ENCODE measurements at places on chromosomes 13 and 19.

DNA sequence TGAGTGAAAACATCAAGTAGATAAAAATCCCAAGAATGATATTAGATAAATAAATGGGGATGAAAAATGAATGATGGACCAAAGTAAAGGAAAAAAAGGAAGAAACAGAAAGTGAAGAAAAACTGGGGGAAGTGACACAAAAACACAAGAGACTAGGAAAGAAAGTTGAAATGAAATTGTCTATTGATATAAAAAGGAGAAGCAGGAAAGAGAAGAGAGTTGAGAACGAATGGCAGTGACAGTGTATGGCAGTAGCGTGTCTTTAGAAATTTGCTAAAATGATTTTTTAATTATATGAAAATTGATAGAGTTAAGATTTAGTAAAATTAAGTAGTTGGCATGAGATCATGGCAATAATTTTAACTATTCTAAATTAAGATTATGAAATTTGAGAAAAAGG lies 36.3 kb upstream of the SGCG start:
- DNase-seq: no peak

DNA sequence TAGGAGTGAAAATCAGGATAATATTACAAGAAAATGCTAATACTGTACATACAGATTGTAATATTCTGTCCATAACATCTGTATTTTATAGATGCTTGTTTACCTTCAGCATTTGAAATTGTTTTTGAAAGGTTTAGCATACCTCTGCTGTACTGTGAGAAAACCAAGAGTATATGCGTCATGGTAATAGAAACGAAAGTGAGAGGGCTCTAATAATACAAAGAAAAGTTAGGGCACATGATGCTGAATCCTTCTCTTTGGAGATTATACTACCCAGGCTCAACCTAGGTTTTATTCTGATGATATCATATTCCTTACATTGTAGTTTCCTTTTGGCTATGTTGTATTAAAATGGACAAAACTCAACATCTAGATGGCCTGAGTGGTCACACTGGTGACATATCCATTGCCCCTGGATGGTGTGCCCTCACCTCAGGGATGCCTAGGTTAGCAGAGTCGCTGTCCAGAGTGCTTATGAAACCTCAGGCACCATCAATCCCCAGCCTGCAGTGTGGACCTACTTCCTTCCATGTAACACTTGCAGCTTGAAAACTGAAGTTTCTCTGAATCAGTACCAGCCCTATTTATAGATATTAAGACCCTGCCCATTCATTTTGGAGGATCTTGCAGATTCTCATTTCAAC lies 253.7 kb downstream of the KCTD12 start:
- DNase-seq: no peak

GRCh38 chr13:25649001-25649633 lies 277.3 kb downstream of the ATP8A2 start:
- no peak for DNase-seq

GRCh38 chr19:18776736-18777135 lies 14.4 kb downstream of the COMP start:
- no peak for DNase-seq

GRCh38 chr19:16018801-16019551 lies 57.3 kb upstream of the TPM4 start:
- peak; percentile 53 for DNase-seq

DNA sequence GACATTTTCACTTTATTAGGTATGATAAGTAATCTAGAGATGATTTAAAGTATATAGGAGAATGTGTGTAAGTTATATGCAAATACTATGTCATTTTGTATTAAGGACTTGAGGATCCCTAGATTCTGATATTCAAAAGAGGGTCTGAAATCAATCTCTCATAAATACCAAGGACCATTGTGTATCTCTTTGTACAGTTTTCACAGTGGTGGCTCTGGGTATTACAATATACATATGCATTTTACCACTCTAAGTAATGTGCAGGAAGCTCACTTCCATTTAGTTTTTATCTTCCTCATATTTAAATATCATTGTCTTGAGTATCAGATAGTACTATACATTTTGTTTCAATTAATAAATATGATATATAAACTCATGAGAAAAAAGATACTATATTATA lies 862.6 kb upstream of the PCDH20 start:
- DNase-seq: no peak

- no peak for DNase-seq
Observed at GRCh38 chr19:54077334-54077733, 3.8 kb downstream of the TARM1 start.

DNA sequence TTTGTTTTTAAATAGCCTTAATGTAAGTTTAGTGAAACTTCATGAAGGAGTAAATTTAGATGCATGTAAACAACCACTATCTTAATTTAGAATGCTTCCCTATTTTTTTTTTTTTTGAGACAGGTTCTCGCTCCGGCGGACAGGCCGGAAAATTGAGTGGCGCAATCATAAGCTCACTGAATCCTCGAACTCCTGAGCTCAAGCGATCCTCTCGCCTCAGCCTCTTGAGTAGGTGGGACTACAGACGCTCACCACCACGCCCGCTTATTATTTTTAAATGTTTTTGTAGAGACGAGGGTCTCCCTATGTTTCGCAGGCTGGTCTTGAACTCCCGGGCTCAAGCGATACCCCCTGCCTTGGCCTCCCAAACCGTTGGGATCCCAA lies 1.6 kb downstream of the TEX30 start:
- no peak for DNase-seq

DNA sequence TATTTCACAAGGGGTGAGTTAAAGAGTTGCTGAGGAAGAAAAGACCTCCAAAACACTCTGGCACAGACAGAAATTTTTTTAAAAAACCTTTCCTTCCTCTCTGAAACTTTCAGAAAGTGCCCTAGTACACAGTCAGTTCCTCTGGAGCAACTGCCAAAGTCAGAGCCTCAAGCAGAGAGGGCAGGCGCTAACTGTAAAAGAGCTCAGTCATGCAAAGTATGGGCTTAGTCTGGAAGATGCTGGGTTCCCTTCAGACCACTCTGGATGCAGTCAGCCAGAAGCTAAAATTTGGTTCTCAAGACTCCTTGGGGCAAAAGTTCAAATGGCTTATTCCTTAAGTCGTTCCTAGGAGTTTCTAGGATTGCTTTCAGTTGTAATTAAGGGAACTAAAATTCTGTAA lies 671.6 kb downstream of the PCDH9 start:
- DNase-seq: no peak

DNA sequence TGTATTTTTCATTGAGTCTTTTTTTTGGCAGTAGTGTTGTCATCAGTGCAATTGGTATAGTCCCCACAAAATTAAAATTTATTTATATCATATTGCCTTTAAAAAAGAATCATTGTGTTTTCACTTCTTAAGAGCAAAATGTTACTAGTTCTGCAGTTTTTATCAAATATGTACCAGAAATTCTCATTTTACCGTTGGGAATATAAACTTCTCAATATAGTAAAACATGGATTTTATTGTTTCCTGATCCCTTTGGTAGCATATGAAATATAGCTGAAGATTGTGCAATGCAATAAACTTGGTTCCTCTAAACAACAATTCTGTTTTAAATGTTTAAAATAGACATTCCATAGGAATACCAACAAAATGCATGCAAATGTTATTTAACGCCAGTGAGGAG lies 306.5 kb upstream of the PCDH20 start:
- DNase-seq: no peak

DNA sequence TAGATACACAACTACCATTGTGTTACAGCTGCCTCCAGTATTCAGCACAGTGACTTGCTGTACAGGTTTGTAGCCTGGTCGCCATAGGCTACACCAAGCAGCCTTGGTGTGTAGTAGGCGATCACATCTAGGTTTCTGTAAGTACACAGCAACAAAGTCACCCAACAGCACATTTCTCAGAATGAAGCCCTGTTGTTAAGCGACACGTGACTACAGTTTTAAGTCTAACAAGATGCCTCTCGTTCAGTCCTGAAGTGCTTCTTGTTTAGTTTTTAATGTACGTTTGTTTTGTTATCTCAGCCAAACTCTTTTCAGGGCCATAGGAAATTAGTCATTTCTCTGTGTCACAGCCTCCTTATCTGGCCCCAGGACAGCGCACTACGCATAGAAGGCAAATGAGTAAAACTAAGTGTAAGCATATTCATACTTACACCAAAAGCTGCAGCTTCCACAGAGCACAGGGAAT lies 50.0 kb upstream of the GPR183 start:
- no peak for DNase-seq

DNA sequence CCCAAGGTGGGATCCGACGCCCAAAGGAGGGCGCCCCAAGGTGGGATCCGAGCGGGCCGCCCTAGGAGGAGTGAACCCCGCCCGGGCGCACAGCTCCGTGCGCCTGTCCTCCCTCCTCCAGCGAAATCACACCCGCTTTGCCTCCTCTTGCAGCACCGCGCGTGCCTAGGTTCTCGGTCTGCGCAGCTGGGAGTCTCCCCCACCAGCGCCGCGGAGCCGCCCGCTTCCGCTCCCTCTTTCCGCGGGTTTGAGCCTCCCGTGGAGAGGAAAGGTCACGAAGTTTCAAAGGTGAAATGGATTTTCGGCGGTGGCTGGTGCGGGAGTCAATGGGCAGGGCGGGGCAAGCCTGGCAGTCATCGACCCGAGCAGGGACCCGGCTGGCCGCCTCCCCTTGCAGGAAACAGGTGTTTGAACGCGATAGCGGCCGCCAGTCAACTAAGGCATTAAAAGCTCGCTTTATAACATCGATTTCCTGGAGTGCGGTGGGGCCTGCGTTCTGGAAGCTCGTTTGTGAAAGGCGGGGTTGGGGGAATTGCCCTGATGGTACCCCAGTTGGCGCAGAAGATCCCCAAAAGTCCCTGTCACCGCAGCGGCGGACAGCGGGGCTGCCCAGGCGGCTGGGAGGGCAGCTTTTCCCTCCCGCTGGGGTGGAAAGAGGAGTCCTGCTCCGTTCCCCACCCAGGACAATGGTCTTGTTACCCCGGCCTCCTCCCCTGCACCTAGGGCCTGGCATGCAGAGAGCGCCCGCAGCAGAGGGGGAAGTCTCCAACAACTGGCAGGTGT lies 9.0 kb upstream of the SOX1 start:
- no peak for DNase-seq

DNA sequence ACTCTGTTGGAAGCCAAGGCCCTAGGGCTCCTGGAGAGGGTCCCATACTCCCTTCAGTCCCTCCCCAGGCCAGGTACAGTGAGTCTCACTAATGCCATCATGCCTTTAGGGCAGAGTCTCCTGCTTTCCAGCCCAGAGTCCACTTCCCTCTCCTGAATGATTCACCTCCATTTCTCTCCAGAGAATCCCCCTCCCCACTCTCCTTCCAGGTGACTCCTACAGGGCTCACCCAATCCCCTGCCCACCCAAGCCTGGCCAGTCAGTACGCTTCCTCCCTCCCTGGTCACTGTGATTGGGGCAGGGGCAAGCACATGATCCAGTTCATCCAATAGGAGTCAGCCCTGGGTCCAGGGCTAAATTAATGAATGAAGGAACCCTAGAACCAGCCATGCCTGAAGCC lies 35.0 kb upstream of the PNMA8B start:
- DNase-seq: peak; percentile 42

DNA sequence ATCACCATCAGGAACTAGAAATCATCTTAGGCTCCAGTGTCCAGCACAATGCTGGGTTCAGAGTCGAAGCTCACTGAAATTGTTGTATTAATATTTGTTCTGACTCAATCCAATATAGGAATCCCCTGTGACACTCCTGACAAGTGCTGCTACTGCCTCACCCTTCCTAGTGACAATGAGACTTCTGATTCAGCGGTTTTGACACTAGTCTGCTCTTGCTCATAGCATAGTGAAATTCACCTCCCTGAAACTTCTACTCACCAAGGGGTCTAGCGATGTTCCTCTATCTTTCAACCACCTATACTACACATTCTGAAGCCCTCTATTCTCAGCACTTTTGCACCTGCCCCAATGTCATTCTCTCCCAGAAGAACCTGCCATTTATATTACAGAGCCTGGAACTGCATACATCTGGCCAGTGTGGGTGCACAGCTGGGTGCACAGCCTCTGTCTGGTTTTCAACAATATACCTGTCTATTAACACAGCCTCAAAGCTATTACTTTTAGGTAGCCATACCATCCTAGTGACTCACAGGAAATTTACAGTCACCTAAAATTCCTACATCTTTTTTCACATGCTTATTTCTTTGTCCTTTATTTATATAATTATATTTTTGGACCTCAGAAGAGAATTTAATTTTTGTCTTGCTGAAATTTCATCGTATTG lies 88.3 kb downstream of the DOCK9 start:
- no peak for DNase-seq

DNA sequence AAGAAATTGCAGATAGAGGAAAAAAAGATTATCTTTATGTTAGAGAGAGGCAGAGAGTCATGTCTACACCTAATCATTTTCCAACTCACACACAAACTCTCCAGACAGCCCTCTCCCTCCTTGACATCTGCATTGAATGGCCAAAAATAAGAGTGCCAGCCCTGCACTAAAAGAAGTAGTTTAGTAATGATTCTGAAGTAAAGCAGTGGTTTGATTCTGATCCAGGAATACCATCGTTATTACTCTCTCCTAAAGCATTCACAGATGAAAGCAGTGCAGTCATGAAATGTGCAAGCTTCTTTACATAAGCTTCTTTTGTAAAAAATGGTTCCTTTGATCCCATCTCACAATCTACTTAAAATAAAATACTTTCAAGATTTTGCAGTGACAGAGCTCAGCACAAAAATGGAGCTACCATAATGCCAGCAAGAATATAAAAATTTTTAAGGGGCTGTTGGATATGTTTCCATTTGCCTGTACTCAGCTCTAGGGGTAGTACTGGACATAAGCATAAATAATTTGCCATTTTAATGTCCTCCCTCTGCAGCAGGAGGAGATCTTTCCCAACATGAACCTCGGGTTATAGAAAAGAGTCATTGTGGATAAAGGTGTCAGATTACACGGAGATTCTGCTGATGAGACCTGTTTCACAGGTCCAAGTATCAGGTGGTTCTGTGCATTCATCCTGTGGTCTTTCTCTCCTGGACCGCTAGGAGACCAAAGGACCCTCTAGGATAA lies 406.3 kb downstream of the DCT start:
- DNase-seq: no peak

- DNase-seq: no peak
Observed at GRCh38 chr19:45834970-45835369, 19.9 kb upstream of the RSPH6A start.

DNA sequence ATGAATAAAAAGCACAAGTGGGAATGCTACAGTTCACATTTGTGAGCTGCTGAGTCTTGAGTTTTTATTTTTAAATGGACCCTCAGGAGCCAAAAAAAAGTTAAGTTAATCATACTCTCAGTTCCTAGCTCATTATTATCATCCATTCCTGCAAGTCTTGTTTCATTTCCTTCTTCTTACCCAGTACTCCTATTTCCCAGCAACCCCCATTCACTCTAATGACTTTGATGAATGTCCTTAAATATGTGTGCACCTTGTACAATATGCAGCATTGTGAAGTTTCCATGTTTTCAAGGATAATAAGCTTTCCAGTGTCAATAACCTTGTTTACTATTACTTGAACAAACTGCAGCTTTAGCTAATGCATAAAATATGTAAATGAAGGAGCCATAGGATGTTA lies 366.2 kb downstream of the DCT start:
- DNase-seq: no peak

DNA sequence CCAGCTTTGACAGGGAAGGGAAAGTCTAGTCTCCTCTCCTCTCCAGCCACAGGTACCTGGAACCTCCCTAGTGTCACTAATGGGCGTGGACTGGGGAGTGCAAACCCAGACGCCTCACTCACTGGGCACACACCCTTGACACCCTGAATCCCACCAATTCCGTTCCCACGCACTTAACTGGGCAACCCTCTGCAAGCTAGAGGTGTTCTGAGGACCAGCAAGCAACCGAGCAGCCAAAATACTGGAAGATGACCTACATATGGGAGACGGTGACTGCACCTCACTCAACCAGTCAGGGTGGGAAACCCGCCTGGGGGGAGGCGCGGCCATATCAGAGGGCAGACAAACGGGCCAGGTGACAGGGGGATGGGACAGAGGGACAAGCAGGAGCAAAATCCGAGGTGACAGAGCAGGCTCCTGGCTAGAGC lies 991 bp downstream of the ABHD17A start:
- no peak for DNase-seq
